Peyer's patch (tissue), 4 donors: ENCODE measurements at places on chromosomes 16 and 17. TPM values are rescaled to one million over a fixed set of nuclear protein-coding genes. Genes with fewer than 3 reads are reported as not detected.

DNA sequence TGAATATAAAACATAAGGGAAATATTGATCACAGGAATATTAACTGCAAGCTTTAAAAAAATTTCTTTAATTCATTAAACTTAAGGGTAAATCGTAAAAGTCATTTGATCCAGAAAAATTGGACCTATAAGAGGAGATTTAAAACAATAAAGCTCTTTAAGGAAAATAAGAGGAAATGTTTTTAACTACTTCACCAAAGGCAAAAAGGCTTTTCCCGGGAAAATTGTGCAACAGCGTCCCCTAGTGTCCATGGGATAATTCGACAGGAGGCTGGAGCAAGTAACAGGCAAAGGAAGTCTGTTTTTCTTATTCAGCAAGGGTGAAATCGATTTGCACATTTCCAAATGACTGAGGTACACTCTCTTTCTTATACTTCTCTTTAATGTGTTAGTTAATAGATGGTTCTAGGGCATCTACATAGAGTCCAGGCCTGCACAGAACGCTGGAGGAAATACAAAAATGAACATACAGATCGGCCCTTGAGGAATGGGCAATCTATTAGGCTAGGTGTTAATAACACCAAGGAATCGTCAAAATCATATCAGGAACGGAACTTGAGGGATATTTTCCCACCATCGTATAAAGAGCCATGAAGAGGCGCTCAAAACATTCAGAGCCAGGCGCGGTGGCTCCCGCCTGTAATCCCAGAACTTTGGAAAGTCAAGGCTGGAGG, 61.4 kb downstream of the ZNF18 start:
- DNase-seq: no peak

DNA sequence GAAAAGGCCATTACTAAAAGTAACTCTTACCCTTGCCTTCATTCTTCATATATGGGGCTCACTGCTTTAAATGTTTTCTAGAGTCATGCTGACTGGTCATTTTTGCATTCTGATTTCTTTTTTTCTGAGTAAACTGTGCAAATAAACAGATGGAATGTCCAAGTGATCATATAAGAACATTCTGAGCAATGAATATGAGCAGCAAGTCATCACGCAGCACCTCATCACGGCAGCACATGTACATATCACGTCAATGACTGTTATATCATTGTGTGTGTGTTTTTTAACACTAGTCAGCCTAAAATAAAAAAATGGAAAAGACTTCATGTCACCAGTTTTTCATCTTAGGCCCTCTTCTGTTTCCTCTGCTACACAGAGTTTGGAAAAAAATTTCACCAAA, 490.0 kb upstream of the ZFHX3 start:
- no peak for DNase-seq

- DNase-seq: peak; percentile 71
Measured at GRCh38 chr16:81445966-81446906, 1.6 kb downstream of the CMIP start.

DNA sequence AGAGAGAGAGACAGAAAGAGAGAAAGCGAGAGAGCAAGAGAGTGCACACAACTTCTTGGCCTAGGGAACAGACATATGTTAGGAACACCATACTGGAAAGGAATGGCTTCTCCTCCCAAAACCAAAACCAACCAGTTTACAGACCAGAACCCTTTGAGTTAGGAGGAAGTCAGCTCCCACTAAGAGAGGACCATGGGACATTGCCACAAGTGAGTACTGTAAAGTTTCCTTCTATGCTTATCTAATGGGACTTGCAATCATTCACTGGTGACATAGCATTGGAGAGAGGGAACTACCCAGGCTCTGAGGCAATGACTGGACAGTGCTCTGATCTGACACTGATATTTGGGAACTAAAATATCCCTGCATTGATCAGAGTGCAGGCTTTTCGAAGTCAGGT, 32.4 kb downstream of the TBC1D3B start:
- DNase-seq: no peak

DNA sequence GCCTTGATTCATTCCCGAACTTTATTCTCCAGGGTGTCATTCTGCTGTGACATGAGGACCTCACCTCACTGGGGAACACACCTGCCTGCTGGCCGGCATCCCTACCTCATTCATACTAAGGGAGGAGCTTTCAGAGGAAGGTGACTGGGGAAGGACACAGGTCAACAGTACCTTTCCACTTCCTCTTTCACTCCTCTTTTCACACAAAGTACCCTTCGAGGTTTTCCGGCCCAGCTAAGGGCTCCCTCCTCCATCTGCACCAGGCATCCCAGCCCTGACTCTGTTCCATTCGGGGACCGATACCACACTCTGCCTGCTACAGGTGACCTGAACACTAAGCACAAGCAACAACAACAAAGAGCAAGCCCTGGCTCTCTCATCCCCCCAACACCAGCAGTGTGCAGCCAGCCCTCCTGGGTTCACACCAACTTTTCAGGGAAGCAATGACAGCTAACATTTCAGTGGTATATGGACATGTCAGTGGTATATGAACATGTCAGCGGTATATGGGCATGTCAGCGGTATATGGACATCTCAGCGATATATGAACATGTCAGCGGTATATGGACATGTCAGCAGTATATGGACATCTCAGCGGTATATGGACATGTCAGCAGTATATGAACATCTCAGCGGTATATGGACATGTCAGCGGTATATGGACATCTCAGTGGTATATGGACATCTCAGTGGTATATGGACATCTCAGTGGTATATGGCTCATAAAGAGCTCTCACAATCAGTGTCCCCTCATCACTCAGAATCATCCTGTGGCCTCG, 16.0 kb downstream of the TRIM25 start:
- peak; percentile 66 for DNase-seq

The DHX38 gene
- total RNA-seq: 119 TPM

The SNX20 gene
- 1.9 TPM for total RNA-seq
